Stimulated activated CD4-positive, alpha-beta T cell treated with anti-CD3 and anti-CD28 coated beads, Interleukin-1b, Interleukin-23, amount 100 ng/mL, for 1 hour (primary cell): ENCODE measurements at places on chromosomes 11 and 22.

DNA sequence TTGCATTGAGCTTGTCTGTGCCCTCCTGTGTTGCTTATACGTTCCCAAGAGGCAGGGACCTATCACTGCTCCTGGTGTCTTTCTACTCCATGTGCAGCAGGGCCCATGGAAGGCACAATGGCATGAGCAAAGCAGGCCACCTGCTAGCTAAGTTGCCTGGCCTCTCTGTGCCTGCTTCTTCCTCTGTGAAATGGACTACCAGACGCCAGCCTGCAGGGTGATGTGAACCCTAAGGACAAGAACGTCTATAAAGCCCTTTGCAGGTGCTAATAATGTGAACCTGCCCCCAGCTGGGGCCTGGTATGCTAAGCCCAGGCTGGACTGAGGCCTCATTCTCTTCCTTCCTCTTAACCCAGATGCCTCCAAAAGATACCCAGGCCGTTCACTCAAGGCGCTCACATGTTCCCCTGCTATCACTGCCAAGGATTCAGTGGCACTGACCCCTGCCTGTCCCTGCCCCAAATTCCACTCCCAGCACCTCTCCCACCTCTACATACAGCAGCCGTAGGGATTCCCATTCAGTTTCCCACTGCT lies 4.0 kb downstream of the GUCD1 start:
- DNase-seq: no peak

GRCh38 chr11:45086526-45086925 lies 59.9 kb upstream of the PRDM11 start:
- no peak for DNase-seq

GRCh38 chr11:77400271-77400670 lies 73.6 kb downstream of the PAK1 start:
- DNase-seq: no peak

- DNase-seq: no peak
These were observed 11.9 kb downstream of the DKK3 start for GRCh38 chr11:11996321-11997048.
